Chondrocyte (in vitro differentiated cells): ENCODE measurements at places on chromosomes 4 and X. TPM values are rescaled to one million over a fixed set of nuclear protein-coding genes. Genes with fewer than 3 reads are reported as not detected.
A peak's percentile ranks its signal among the peaks of the same experiment; 100 is the strongest.

DNA sequence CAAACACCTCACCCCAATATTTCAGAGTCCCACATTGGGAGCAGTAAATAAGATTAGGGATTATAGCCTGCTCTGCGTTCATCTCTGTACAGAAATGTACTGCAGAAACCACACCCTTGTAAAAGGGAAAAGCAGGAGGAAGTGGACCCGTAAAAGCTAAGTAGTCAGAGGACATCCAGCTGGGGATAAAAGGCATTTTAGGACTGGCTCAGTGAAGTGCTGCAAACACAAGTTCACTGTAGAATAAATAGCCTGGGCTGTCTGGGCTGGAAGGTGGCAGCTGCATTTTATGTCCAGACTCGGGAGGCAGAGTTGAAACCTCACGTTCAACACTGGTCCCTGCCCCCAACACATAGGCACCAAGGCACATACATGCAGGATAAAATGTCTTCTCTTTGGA is 178.7 kb upstream of the FAT1 start:
- no peaks in the 10 kb centered on the region for H3K27me3 ChIP-seq
- H3K36me3 ChIP-seq: no peaks in the 10 kb centered on the region
- H3K4me1 ChIP-seq: peaks cover 60% of the 10 kb centered on the region
- peak overlapping the region; percentile 61 for H3K27ac ChIP-seq

GRCh38 chr4:141890279-141890678 is 253.9 kb downstream of the IL15 start:
- H3K4me3 ChIP-seq: no peak overlapping the region
- no peaks in the 10 kb centered on the region for H3K36me3 ChIP-seq
- no peak for DNase-seq
- H3K27ac ChIP-seq: no peak overlapping the region
- H3K27me3 ChIP-seq: no peaks in the 10 kb centered on the region
- no peaks in the 10 kb centered on the region for H3K4me1 ChIP-seq

DNA sequence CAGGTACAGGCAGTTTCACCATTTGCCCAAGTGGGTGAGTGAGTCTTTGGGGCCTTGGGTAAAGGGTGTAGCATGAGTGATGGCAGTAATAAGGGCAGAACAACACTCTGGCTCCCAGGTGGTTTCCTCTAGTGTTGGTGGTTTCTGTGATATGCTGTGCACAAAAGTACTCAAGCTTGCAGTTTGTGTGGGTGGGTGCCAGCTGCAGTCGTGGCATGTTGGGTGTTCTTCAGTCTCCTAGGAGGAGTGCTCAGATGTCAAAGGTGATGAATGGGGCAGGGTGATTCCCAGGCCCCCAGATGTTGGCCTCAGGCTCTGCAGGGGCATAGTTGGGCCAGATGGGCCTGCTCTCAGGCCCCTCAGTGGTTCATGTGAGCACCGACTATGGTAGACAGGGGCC is 166.1 kb upstream of the KLF8 start:
- H3K27me3 ChIP-seq: no peaks in the 10 kb centered on the region
- no peak overlapping the region for H3K27ac ChIP-seq
- H3K36me3 ChIP-seq: no peaks in the 10 kb centered on the region
- no peak for DNase-seq

- no peak for DNase-seq
- peak overlapping the region; percentile 58 for H3K27ac ChIP-seq
- H3K4me3 ChIP-seq: peak overlapping the region; percentile 77
- peaks cover 21% of the 10 kb centered on the region for H3K4me1 ChIP-seq
Measured at GRCh38 chrX:69163936-69164741, 1.1 kb downstream of the PJA1 start.

DNA sequence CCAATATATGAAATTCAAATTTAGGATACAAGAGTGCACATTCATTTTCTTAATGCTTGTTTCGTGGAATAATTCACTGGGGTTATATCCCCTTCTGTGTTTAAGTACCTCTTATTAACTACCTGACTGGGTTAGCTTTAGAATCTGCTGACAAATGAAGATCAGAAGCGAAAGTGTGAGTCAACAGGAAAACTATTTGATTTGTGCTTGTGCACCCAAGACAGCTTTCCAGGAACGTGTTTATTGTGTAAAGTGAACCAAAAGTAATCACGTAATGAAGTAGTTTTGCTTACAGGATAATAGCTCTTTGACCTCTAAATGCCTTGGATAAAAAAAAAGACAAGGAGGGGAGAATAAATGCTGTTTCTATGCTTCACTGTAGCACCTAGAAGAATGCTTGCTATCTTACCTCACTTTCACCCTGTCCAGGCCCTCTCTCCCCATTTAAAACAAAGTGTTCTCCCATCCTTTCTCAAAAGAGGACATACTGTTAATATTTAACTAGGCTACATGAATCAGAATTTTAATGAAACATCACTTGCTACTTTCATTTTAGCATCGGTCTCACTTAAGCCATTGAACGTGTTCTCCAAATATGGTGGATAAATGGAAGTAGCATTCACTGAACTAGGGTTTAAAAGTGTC is 141.9 kb downstream of the THOC2 start:
- no peaks in the 10 kb centered on the region for H3K27me3 ChIP-seq
- no peak for DNase-seq
- peaks cover 2% of the 10 kb centered on the region for H3K36me3 ChIP-seq
- no peak overlapping the region for H3K27ac ChIP-seq
- peaks cover 13% of the 10 kb centered on the region for H3K4me1 ChIP-seq

- no peaks in the 10 kb centered on the region for H3K4me1 ChIP-seq
- no peak for DNase-seq
- H3K4me3 ChIP-seq: no peak overlapping the region
- no peaks in the 10 kb centered on the region for H3K36me3 ChIP-seq
- H3K27me3 ChIP-seq: peaks cover 9% of the 10 kb centered on the region
- no peak overlapping the region for H3K27ac ChIP-seq
Measured at GRCh38 chrX:50893466-50893865, 17.1 kb upstream of the BMP15 start.

GRCh38 chrX:6667048-6667768 is 132.3 kb upstream of the VCX3A start:
- no peaks in the 10 kb centered on the region for H3K36me3 ChIP-seq
- H3K27me3 ChIP-seq: no peaks in the 10 kb centered on the region
- H3K27ac ChIP-seq: no peak overlapping the region
- no peaks in the 10 kb centered on the region for H3K4me1 ChIP-seq
- DNase-seq: no peak

GRCh38 chr4:114100288-114101031 is 121.0 kb upstream of the ARSJ start:
- no peak overlapping the region for H3K27ac ChIP-seq
- DNase-seq: no peak
- no peak overlapping the region for H3K4me3 ChIP-seq
- peaks cover 6% of the 10 kb centered on the region for H3K4me1 ChIP-seq

- H3K27ac ChIP-seq: no peak overlapping the region
- no peak overlapping the region for H3K4me3 ChIP-seq
- DNase-seq: no peak
- no peaks in the 10 kb centered on the region for H3K27me3 ChIP-seq
- no peaks in the 10 kb centered on the region for H3K36me3 ChIP-seq
- H3K4me1 ChIP-seq: peaks cover 52% of the 10 kb centered on the region
Measured at GRCh38 chr4:156898373-156899117, 73.1 kb downstream of the PDGFC start.

- no peak overlapping the region for H3K4me3 ChIP-seq
- no peaks in the 10 kb centered on the region for H3K36me3 ChIP-seq
- DNase-seq: no peak
- H3K4me1 ChIP-seq: peaks cover 20% of the 10 kb centered on the region
- H3K27ac ChIP-seq: peak overlapping the region; percentile 60
Measured at GRCh38 chr4:135124196-135124595, 922.6 kb upstream of the PABPC4L start.

- no peak overlapping the region for H3K4me3 ChIP-seq
- H3K36me3 ChIP-seq: no peaks in the 10 kb centered on the region
- no peak overlapping the region for H3K27ac ChIP-seq
- DNase-seq: no peak
- H3K27me3 ChIP-seq: no peaks in the 10 kb centered on the region
Measured at GRCh38 chr4:187071946-187072600, 348.4 kb upstream of the FAT1 start.

DNA sequence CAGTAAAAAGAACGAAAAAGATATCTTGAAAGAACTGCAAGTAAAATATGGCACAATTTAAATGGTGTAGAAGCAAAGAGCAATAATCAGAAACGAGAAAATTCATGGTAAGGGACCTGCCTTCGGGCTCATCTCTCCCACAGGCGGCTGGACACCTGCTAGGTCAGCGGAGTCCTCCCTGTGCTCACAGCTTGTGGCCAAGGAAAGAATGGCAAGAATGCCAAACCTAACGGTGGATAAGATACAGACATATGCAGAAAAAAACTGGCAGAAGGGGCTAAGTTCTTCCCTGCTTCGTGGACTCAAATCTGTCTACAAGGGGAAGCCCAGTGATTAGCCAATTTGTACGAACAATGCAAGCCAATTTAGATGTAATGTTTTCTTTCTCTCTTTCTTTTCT is 152.1 kb upstream of the VCX start:
- H3K36me3 ChIP-seq: no peaks in the 10 kb centered on the region
- H3K27me3 ChIP-seq: no peaks in the 10 kb centered on the region
- H3K4me1 ChIP-seq: peaks cover 5% of the 10 kb centered on the region
- no peak overlapping the region for H3K27ac ChIP-seq
- H3K4me3 ChIP-seq: no peak overlapping the region

DNA sequence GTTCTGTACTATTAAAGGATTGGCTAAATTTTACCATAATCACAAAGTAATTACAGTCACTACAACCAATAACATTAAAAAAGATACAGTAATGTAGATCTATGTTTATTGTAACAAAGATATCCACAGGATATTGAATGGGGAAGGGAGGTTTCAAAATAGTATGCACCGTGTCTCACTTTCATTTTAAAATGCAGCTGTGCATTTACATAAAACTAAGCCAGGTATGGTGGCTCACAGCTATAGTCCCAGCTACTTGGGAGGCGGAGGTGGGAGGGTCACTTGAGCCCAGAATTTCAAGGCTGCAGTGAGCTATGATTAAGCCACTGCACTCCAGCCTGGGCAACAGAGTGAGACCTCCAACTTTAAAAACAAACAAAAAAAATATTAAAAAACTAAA is 8.5 kb downstream of the SRP72 start:
- DNase-seq: no peak
- H3K36me3 ChIP-seq: peaks cover 49% of the 10 kb centered on the region
- no peaks in the 10 kb centered on the region for H3K4me1 ChIP-seq

DNA sequence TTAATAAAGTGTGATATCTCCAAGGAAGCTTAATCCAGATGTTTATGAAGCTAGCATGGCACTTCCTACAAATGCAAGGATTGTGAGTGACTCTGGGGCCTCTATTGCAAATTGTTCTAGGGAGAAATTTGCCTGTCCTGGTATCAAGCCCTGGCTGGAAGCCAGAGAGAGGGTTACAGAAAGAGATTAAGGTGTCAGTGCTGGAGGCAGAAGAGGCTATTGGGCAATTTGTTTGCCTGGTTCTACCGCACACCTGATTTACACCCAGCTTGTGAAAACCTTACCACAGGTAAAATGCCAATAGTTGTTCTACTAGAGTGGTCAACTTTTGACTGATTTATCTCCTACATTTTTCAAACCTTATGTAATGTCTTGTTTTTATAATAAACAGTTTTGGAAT is 186.7 kb upstream of the FAT1 start:
- no peak overlapping the region for H3K4me3 ChIP-seq
- DNase-seq: no peak
- no peak overlapping the region for H3K27ac ChIP-seq
- H3K4me1 ChIP-seq: peaks cover 5% of the 10 kb centered on the region

- no peaks in the 10 kb centered on the region for H3K27me3 ChIP-seq
- H3K4me1 ChIP-seq: peaks cover 39% of the 10 kb centered on the region
- peak overlapping the region; percentile 69 for H3K4me3 ChIP-seq
Measured at GRCh38 chr4:102500352-102500695, 835 bp upstream of the NFKB1 start.

DNA sequence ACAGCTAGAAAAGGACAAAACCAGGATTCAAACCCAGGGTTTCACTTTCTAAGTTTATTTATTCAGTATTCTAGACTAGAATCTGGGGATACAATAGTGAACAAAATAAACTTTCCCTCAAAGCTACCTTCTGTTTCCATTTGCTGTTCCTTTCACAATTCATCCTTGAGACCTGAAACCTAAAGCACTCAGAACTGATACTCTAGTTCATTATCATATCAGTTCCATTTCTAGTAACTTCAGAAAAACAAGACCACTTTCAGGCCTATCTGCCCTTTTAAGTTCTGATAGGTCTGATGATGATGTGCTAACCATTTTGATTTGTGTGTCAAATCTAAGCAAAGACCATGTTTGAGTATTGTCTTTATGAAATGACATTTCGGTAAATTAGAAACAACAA is 7.8 kb upstream of the XK start:
- H3K27ac ChIP-seq: no peak overlapping the region
- H3K4me1 ChIP-seq: no peaks in the 10 kb centered on the region
- H3K36me3 ChIP-seq: no peaks in the 10 kb centered on the region
- H3K4me3 ChIP-seq: no peak overlapping the region

GRCh38 chr4:48877827-48878535 is 28.6 kb downstream of the OCIAD2 start:
- H3K36me3 ChIP-seq: peaks cover 2% of the 10 kb centered on the region
- no peak overlapping the region for H3K27ac ChIP-seq
- H3K4me1 ChIP-seq: no peaks in the 10 kb centered on the region
- DNase-seq: no peak

DNA sequence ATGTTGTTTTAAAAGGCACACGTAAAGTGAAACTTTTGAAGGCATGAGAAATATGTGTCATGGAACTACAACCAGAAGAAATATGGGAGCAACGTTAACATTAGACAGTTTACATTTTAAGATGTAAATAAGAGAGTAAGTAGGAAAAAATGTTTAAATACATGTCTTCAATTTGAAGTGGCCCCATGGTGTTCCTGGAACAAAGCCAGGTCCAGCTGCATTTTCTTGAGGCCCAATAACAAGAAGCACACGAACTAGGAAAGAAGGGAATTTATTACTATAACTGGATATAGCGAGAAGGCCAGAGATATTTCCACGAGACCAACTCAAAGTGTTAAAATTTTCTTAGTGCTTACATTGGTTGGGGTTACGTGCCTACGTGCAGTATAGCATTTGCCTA is 458.1 kb downstream of the KCTD8 start:
- H3K4me3 ChIP-seq: no peak overlapping the region
- DNase-seq: no peak
- peaks cover under 1% of the 10 kb centered on the region for H3K27me3 ChIP-seq
- H3K4me1 ChIP-seq: no peaks in the 10 kb centered on the region
- H3K27ac ChIP-seq: no peak overlapping the region

DNA sequence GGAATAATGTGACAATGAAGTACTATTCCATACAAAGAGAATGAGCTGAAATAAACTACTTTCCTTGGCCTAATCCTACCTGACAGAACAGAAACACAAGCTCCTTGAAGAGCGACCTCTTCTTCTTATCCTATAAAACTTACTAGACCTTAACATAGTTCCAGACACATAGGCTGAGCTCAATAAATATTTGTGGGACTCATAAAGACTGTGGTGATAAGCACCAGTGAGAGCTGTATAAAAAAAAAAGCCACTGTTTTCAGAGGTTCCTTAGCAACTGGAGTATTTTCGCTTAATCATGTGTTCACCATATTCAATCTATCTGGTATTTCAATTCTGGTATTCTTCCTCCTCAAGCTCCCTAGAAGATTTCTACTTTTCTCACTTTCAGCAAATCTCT is 1129.6 kb downstream of the STPG2 start:
- H3K4me1 ChIP-seq: no peaks in the 10 kb centered on the region
- no peak overlapping the region for H3K4me3 ChIP-seq
- no peak overlapping the region for H3K27ac ChIP-seq
- no peaks in the 10 kb centered on the region for H3K36me3 ChIP-seq

The NXF2B gene
- not detected in 3 replicates for total RNA-seq

The GPRASP2 gene
- total RNA-seq: 10.7 to 11.5 TPM (median 11.0 TPM) in 3 replicates

The NKX6-1 gene
- total RNA-seq: 0.49 to 0.60 TPM in 2 of 3 replicates, not detected in the other

The BST1 gene
- total RNA-seq: 0.45 TPM in 1 of 3 replicates, not detected in the others

The VSIG4 gene
- not detected in 3 replicates for total RNA-seq

The ADGRL3 gene
- 10.0 to 19.6 TPM (median 11.6 TPM) in 3 replicates for total RNA-seq

The SMR3B gene
- not detected in 3 replicates for total RNA-seq

The TCEAL2 gene
- not detected in 3 replicates for total RNA-seq

The DCAF12L2 gene
- 0.19 TPM in 1 of 3 replicates, not detected in the others for total RNA-seq

The RHOXF2B gene
- total RNA-seq: not detected in 3 replicates

The ARAP2 gene
- total RNA-seq: 1.4 to 1.6 TPM (median 1.5 TPM) in 3 replicates

The ZAR1 gene
- not detected in 3 replicates for total RNA-seq

The FAM3A gene
- total RNA-seq: 35.7 to 38.5 TPM (median 36.5 TPM) in 3 replicates
